ENCODE measurements at places on chromosomes 3 and 15.

GRCh38 chr15:64379216-64379960 lies 1.9 kb downstream of the PCLAF start:
- no peak for DNase-seq

DNA sequence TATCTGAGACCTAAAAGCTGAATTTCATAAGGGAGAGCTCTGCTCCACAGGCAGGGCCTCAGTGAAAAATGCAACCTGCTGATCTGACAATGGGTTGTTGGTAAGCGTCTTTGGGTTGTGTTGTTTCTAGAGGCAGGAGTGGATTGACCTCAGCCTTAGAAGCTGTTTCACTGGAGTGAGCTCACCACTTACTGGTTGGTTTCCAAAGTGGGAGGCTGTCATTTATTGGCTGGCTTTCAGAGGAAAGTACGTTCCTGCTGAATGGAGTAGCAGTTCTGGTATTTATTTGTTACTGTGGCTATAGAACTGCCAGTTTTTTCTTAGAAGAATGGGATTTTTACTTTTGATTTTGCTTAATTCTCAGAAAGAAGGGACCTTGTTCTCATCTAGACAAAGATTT lies 29.3 kb upstream of the COL6A5 start:
- no peak for DNase-seq

- DNase-seq, result peak; percentile 50
These were observed 10.6 kb upstream of the CPB1 start for GRCh38 chr3:148816981-148817525.

DNA sequence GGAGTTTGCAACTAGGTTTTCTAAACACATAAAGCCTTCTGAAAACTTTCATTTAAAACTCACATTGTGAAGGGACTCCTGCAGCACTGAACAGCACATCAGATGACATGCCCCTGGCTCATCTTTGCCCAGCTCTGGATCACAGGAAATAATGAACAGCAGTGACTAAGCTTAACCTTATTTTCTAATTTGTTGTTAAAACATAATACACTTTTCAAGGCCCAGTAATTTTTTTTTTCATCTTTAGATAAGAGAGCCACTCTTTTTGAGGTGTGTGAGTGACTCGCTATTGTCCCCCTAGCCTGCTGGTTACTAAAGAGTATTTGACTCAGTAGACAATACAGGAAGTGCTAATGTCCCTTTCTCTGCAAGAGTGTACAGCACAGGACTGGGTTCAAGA lies 204.0 kb downstream of the OSBPL10 start:
- no peak for DNase-seq

DNA sequence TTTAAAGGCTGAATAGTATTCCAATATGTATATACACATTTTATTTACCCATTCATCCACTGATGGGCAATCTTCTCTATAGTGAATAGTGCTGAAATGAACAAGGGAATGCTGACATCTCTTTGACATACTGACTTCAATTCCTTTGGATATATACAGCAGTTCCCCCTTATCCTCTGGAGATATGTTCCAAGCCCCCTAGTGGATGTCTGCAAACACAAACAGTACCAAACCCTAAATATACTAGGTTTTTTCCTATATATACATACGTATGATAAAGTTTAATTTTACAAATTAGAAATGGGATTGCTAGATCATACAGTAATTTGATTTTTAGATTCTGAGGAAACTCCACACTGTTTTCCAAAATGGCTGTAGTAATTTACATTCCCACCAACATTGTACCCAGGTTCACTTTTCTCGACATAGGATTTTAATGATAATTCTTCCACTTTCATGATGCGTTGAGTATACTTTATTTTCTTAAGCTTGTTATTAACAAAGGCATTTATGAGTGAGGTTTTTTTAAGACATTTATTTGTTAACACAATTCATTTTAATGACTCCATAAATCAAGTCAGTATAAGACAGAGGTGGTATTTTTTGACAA lies 38.2 kb downstream of the VPS13C start:
- DNase-seq, result no peak

DNA sequence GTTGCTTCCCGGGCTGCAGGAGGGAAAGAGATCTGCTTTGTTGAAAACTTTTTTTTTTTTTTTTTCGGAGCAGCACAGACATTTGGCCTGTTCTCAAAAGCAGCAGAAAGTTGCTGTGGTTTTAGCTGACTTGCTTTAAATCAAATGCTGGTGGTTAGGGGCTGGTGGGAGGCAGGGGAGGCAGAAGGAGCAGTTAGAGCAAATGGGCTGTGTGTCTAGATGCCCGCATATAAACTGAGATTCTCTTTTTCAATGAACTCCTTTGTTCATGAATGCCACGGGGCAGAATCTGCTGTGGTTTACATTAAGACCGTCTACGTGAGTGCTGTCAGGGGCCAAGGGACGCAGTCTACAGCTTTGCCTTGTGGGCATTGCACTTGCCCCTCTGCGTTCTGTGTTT lies 95.9 kb downstream of the FLNB start:
- no peak for DNase-seq

DNA sequence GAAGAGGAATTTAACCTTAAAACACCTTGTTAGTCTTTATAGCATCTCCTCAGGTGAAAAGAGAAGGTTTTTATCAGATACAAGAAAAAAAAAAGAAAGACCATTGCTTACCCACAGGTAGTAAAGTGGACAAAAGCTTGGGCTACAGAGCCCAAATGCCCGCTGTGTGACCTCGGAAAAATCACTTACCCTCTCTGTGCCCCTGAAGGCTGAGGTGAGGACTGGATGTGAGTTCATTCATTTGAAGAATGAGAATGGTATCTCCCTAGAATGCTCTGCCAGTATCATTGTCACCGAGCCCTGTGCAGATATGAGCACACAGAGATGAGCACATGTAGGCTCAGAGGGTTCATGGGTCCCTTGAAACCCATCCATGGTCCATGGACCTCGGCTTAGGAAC lies 17.6 kb upstream of the FAM240A start:
- DNase-seq, result no peak

All from NCI-H774 (cell line).